NCI-H187 treated with DMSO at 0.1 percent for 48 hours (cell line): ENCODE measurements at places on chromosomes 11 and 22.

GRCh38 chr11:30404136-30404535 lies 81.2 kb downstream of the ARL14EP start:
- DNase-seq = no peak

DNA sequence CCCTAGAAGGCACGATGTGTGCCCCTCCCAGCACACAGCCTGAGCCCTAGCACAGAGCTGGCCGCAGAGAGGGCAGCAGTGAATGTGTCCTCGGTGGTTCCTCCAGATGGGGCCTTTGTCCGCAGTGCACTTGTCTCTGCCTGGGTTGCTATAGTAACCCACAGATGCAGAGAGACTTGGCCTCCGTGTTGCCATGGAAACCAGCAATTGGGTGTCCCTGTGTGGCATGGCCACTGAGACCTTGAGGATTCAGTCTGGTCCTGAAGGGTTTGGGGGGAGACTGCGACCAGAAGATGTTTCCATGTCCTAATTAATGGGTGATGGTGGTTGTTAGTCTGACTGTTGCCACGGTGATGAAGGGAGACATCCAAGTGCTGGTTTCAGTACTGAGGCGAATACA lies 42.6 kb upstream of the TUB start:
- no peak for DNase-seq

DNA sequence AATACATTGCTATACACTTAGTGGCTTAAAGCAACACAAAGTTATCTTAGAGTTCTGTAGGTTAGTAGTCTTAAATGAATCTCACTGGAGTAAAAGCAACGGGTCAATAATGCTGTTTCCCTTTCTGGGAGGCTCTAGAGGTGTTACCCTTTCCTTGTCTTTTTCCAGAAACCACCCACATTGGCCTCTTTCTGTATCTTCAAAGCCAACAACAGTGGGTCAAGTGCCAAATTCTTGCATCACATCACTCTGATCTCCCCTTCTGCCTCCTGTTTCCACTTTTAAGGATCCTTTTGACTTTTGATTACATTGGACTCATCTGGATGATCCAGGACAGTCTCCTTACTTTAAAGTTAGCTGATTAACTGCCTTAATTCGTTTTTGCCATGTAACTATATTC lies 93.6 kb downstream of the DDX10 start:
- DNase-seq = no peak

- no peak for DNase-seq
These were observed 108.3 kb downstream of the CTTN start for GRCh38 chr11:70506658-70506970.

- DNase-seq = no peak
These were observed 42.2 kb upstream of the DNAJB7 start for GRCh38 chr22:40904101-40904500.
